ENCODE measurements at places on chromosomes 12 and 14. TPM values are rescaled to one million over a fixed set of nuclear protein-coding genes. Genes with fewer than 3 reads are reported as not detected.

- DNase-seq = no peak
Observed at GRCh38 chr12:52230364-52231281, 2.4 kb upstream of the KRT7 start.

LRIG3 gene
- total RNA-seq = 12.1 TPM

GRCh38 chr14:101224356-101225156 is 321.0 kb upstream of the RTL1 start:
- no peak for DNase-seq

- DNase-seq = no peak
Observed at GRCh38 chr12:59087077-59087673, 166.9 kb upstream of the LRIG3 start.

DNA sequence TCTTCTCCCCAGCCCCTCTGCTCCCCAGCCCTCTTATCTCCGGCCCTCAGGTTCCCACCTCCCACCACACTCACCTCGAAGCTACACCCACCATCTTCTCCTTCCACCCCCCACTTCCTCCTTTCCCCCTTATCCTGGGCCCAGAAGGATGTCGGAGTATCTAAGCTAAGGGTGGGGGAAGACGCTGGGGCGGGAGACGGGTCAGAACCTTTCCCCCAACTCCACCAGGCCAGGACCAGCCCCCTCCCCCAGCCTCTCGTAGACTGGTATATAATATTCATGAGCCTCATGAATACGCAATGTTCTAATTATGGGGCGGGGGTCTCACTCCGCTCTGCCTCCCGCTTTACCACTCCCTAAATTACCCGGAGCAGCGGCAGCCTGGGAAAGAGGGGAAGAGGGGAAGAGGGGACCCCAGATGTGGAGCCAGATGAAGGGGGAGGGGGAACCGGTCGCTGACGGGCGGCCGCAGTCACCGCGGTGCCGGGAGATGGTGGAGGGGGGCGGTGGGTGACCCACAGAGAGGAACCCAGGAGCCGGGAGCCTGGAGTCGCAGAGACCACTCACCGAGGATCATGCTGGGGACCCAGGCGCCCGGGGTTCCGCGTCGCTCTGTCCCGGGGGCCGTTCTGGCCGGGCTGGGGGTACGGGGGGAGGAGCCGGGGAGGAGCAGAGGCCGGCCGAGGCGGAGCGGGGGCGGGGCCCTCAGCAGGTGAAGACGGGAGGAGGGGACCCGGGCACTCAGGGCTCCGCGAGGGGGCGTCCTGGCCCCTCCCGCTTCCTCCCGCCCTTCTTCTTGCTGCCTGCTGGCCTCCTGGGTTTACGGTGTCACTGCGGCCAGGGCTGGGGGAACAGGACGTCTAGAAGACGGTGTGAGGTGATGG is 6.4 kb upstream of the ZNF385A start:
- no peak for DNase-seq

CIDEB gene
- 0.18 TPM for total RNA-seq

- no peak for DNase-seq
Observed at GRCh38 chr12:22481547-22482104, 62.7 kb downstream of the C2CD5 start.

LUM gene
- 0.23 TPM for total RNA-seq

GRCh38 chr12:19002216-19002615 is 127.3 kb upstream of the PLEKHA5 start:
- no peak for DNase-seq

- DNase-seq = no peak
Observed at GRCh38 chr12:52349196-52349595, 18.1 kb downstream of the KRT85 start.

GRCh38 chr12:5244513-5244972 is 187.4 kb upstream of the NTF3 start:
- no peak for DNase-seq

DNA sequence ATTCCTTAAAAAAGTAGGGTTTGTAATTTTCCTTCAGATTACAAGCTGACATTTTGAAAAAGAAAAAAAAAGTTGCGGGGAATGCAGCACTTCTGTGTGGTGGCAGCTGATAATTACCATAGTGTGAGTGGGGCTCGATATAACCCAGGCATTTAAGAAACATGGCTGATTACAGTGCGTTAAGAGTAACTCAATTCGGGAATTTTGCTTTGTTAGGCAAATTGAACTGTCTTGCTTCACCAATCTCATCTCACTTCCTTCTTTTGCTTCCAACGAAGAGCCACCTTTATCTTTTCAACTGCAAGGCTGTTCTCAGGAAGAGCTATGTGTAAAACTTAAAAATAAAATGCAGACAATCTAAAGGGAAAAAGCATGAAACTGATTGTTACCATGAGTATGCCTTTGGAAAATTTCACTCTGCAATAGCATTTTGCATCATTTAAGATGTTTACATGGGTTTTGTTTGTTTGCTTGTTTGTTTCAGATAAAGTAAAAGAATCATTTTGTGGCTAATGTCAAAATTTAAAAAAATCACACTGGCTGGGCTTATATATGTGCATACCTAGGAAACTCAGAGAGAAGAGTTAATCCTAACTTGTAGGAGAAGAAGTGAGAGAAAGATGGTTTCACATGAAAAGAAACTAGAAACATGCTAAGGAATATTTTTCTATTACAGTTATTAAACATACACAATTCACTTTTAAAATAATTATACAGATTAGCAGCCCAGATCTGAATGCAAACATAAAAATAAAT is 295.9 kb upstream of the ATP2B1 start:
- DNase-seq = no peak

DNA sequence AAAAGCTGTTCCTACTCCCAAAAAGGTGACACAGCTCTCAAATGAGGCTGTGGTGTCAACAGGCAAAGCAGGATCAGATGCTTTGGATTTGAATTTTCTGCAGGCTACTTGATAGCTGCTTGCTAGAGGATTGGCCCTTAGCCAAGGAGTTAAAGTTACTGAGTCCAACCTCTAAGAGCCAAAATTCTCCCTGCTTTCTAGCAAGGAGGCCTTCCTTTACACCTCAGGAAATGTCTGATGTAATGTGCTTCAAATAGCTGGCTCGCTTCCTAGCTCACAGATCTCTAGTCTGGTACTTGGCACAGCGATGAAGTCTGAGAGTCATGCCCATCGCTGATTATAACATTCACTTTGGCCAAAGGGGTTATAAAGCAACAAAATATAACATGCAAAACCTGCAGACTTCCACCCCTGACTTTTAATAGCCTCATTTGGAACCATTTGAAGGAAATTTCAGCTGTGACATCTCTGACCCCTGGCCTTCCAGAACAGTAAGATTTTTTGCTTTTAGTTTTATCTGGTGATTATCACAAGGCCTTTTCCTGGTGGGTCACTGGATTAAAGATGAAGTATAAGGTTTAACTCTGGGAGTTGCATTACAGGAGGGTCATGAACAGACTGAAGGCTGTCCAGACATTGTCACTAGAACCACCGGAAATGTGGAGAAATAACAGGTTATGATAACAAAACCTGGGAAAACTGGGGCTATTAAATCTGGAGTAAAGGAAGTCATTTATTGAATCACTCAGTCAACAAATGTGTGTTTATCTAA is 189.7 kb downstream of the EPS8 start:
- DNase-seq = no peak

- no peak for DNase-seq
Observed at GRCh38 chr12:71282925-71283324, 125.1 kb upstream of the TSPAN8 start.

LMNTD1 gene
- total RNA-seq = 0.13 TPM

DNA sequence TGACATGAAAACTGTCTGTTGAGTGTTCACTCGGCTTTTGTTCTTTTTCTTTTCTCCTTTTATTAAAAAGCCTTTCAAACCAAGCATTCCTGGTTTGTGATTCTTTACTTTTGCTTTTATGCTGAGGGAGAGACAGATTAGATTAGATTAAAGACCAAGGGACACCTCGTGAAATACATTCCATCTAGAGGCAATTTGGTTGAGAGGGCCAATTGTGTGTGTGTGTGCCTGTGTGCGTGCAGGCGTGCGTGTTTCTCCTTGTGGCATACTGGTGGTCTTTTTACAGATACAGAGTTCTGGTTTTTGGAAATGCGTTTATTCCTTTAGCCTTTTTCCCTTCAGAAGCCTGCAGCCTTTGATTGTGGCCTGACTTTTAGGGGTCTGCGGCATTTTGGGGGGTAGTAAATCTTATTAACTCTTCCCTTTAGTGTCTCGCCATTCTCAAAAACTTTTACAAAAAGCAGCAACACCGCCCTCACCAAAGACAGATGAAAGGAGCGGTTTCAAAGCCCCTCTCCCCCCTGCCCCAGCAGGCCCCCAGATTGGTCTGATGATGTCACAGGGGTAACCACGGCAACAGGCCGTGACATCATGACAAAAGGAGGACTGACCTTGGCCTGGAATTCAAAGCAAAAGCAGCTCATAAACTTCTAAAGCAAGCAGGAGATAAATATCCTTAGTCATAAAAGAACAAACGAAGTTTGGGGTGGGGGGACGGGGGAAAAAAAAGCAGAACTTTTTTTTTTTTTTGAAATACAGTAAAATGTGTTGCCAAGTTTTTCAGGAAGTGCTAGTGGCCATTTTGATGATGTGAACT is 84.1 kb upstream of the TBX3 start:
- no peak for DNase-seq

ERP29 gene
- 69.7 TPM for total RNA-seq

- no peak for DNase-seq
Observed at GRCh38 chr12:64667793-64668192, 57.5 kb downstream of the RASSF3 start.

DNA sequence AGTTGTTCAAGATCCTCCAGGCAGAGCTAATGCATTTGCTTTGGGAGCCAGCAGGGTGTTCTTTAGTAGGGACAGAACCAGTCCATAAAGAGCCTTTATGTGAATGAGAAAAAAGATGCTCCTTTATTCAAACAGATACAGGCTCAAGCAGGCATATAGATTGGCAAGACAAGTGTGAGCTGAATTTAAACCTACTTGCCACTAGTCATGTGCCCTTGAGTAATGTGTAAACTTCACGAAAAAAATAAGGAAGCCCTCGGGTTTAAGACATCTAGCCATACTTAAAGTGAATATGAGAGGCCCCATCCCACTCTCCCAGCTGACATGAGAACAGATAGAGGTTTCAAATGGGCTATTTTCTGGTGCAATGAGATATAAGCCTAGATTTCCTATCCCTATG is 43.1 kb upstream of the STRAP start:
- no peak for DNase-seq

- no peak for DNase-seq
Observed at GRCh38 chr12:108603743-108604142, 5.9 kb upstream of the TMEM119 start.

- DNase-seq = no peak
Observed at GRCh38 chr12:108120863-108121165, 8.3 kb upstream of the WSCD2 start.

LRP1-AS gene
- not detected for total RNA-seq

DNA sequence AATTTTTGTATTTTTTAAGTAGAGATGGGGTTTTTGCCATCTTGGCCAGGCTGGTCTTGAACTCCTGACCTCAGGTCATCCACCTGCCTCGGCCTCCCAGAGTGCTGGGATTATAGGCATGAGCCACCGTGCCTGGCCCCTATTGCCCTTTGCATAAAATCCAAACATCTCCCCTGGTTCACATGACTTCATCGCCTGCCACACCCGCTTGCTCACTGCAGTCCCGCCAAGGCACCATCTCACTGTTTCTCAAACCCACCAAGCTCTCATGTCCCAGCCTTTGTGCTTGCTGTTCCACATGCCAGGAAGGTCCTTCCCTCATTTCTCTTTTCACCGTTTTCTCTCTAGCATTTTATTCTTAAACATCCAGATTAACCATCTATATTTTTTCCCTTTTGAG is 9.7 kb downstream of the RHOF start:
- no peak for DNase-seq

RPL10L gene
- total RNA-seq = not detected

SLCO1B1 gene
- not detected for total RNA-seq

- no peak for DNase-seq
Observed at GRCh38 chr12:6961278-6961694, 9.2 kb downstream of the PHB2 start.

TAC3 gene
- not detected for total RNA-seq

GRCh38 chr12:2751686-2752085 is 43.1 kb upstream of the FKBP4 start:
- no peak for DNase-seq

DNA sequence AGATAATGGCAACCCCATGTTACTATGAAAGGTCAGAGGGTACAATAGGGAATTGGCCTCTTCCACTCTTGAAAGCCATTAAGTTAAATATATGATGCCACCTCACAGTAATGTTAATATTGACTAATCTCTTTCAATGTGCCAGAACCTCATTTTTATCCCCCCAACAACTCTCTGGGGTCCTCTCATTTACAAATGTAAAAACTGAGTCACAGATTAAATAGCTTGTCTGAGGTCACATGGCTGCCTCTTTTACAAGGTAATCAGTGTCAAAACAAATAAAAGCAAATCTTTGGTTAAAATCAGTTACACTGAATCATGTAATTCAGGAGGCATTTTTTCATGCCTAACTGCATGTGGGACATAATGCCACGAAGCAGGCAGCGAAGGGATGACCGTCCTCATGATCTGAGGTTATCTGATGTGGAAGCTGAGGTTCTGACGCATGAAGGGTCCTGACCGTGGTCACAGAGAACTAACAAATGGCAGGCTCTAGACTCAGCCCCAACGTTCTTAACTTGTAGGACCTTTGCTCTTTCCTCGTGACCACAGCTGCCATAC is 78.5 kb downstream of the PTPN21 start:
- DNase-seq = no peak

PTPN11 gene
- total RNA-seq = 139 TPM

- DNase-seq = no peak
Observed at GRCh38 chr12:31853520-31853919, 105.7 kb upstream of the RESF1 start.

BMP4 gene
- total RNA-seq = 0.87 TPM

DNA sequence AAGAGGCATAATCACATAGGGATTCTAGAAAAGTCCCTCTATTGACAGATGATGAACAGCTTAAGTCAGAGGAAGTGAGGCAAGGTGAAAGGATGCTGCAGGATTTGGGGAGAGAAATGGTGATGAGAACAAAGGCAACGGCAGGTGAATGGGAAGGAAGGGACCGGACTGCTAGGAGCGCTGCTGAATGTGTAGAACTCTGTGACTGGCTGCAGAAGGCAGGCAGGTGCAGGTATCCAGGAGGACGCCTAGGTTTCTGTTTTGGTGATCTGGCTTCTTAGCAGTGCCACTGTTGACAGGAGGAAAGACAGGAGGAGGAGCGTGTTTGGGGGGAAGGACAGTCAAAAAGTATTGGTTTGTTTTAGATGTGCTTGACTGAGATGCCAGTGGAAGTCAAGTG is 58.4 kb upstream of the TTC7B start:
- no peak for DNase-seq

Data from Panc1 (cell line).